ENCODE measurements at places on chromosomes 2 and 18.

DNA sequence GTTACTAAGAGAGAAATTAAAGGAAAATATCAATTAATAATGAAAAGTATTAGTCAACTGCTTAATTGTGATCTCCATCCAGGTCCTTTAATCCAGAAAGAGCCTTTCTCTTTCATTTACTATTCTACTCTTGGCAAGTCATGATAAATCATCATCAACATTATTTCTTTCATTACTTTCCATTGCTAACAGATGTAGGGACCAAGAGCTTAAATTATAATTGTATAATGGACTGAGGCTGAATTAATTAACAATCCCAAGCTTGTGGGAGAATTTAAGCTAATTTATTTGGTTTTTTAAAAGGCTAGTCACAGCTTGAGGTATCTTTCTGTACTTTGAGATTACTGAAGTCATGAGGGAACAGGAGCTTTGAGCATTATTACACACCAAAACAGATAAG, 223.9 kb downstream of the ERBB4 start:
- DNase-seq, result no peak

GRCh38 chr2:238846628-238847418, 1.1 kb upstream of the TWIST2 start:
- no peak for DNase-seq

DNA sequence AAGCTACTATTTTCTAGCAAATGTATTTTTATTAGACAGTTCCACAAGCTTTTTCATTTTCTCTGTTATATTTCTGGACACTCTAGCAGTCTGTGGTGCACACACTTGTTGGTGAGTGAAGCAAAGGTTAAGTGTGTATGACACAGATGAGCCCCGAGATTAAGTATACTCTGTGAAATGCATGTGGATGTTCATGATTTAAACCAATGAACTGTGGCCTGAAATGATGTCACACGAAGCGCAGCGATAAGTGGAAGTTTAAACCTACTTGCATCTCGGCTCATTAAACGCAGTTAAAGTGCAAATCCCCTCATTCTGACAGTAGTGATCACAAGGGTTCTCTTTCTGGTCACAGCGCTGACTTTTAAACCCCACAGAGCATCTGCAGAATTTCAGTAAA, 1488.8 kb upstream of the NXPH2 start:
- DNase-seq, result no peak

DNA sequence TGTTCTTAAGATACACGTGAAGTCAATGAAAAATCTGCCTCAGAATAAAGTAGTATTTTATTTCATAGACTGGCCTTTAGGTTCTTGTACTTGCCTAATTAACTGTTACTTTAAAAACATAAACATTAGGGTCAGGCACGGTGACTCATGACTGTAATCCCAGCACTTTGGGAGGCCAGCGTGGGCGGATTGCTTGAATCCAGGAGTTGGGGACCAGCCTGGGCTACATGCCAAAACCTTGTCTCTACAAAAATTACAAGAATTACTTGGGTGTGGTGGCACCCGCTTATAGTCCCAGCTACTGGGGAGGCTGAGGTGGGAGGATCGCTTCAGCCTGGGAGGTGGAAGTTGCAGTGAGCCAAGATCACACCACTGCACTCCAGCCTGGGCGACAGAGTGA, 16.0 kb upstream of the SNORC start:
- no peak for DNase-seq

DNA sequence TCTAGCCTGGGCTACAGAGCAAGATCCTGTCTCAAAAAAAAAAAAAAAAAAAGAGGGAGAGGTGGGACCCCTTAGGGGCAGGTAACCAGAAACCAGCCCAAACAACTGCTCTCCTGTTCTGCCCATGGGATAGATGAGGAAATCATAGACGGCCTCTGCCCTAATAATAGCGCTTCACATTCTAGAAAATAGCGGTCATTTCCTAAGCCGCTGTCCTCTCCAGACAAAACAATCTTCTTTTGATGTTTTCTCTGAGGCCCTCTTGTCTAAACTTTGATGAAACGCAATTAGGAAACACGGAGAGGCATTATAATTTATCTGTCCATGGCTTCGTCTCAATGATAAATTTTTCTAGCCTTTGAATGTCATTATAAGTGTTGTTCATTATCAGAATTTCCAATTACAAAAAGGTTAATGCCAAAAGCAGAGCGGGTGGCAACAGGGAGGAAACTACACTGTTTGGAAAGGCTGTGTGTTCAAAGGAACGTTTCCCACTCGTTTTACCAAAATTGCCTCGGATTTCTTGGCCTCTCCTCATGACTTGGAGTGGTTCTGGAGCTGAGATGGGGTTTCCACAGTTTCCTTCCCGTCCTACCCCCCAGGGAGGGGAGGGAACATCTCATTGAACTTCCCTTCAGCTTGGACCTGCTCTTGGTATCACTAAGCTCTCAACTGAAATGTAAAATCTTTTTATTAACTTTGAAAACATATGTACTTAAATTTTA, 151.6 kb upstream of the ZNF236 start:
- DNase-seq, result no peak

DNA sequence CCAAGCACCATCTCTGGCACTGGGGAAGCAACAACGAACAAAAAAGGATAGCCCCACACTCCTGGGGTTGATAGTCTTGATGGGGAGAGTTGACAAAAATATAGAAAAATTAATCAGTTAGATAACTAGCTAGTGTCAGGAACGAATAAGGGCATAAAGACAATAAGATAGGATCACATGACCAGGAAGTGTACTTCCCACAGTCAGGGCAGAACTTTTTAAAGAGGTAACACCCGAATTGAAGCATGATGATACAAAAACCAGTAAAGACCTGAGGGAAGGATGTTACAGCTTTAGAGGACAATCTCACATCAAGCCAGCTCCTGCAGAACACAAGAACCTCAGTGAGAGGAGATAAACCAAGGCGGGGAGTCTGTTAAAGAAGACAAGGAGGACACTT, 295.4 kb upstream of the CRIM1 start:
- DNase-seq, result no peak

DNA sequence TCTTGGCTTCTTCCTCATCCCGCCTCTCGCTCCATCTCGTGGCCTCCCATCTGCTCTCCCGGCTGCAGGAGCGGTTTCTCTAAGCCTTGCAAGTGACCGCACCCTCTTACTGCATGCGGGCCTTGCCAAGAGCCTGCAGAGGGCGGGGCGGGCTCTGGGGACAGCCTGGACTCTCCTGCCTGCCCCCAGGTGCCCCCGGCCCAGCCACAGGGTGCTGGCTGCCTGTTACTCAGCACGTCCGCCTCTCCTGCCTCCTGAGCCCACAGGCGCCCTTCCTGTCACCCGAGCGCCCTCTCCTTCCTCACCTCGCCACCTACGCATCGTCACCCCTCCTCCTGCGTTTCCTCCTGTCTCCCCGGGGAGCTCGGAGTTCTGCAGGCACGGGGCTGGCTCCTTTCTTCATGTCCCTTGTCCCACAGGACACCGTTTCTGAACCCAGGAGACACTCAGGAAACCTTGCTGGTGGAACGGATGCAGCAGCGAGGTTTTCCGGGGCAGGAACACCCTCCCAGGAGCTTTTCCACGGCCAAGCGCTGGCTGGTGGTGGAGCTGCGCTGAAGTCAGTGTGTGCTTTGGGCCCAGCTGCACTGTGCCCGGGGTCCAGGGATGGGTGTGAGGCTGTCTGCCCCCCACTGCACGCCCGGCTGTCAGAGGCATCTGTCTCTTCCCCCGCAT, 28.5 kb downstream of the HPCAL1 start:
- DNase-seq, result no peak

GRCh38 chr2:80737047-80737446, 432.5 kb upstream of the LRRTM1 start:
- DNase-seq, result no peak

DNA sequence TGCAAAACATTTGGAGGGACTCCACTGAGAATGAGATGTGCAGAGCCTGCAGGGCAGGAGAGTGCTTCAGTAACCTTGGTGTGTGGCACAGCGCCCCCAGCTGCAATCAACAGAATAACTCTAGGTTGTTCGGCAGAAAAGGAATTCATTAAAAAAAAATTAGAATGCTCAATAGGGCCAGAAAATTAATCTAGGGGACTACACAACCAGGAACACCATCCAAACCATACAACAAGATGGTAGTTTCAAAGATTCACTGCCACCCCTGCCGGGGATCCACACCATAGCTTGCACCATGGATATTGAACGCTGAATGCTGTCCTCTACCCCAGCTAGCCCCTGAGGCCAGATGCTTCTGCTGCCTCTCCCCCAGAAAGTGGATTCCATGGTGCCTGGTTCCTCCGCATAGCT, 50.1 kb downstream of the THUMPD2 start:
- no peak for DNase-seq

- DNase-seq, result no peak
Observed at GRCh38 chr2:56232912-56233311, 49.1 kb downstream of the CCDC85A start.

- DNase-seq, result no peak
Observed at GRCh38 chr2:96802721-96803120, 13.3 kb upstream of the CNNM3 start.

Measured in bone marrow (tissue), 2 donors.